Stimulated activated CD8-positive, alpha-beta memory T cell treated with anti-CD3 and anti-CD28 coated beads, Interleukin-15, amount 100 ng/mL, for 48 hours (primary cell): ENCODE measurements at places on chromosomes 4 and X.

DNA sequence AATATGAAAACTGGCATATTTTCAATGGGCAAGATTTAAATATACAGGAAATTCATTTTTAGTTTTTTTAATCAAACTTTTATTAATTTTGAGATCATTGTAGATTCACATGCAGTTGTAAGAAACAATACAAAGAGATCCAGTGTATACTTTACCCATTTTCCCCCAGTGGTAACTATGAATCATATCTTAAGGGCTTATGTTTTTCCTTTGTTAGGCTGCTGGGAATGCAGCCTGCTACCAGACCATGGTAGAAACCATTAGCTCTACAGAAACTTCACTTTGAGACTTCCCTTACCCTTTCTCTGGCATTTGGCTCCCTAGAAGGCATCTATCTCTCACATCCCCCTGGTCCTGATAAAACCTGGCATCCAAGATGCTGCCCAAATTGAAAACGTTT is 147.6 kb upstream of the EOLA2 start:
- DNase-seq: no peak

- DNase-seq: no peak
These were observed 3.4 kb upstream of the PCDH7 start for GRCh38 chr4:30716681-30717207.

DNA sequence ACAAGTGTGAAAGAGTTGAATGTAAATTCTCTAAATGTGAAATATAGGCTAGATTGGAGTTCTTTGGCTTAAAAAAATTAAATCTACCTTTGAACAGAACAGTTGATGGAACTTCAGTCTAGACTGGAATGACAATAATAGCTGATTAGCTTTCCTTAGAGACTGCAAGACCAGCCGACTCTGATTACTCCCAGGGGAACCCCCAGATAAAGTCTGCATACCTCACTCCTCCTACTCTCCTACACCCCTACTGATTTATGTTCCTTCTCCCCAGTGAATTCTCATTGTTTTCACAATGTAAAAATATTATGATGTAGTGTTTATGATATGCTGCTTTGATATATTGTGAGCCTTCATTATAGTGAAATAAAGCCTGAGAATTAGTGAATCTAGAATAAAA is 241.3 kb downstream of the CFAP299 start:
- DNase-seq: no peak

DNA sequence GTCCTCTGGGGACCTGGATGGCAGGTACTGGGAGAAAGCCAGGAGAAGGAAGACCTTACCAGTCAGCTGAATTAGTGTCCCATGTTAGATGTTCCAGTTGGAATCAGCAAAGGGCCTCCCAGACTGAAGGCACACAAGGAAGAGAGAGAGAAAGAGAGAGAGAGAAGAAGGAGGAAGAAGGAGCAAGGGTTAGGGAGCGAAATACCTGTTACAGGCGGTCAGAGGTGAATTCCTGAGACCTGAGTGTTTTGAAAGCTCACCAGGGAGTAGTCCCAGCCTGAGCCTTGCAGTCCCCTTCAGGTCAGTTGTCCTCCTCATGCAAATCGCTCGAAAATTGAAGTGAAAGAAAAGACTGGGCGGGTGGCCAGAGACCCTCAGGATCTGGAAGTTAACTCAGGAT is 60.3 kb downstream of the USP11 start:
- no peak for DNase-seq

DNA sequence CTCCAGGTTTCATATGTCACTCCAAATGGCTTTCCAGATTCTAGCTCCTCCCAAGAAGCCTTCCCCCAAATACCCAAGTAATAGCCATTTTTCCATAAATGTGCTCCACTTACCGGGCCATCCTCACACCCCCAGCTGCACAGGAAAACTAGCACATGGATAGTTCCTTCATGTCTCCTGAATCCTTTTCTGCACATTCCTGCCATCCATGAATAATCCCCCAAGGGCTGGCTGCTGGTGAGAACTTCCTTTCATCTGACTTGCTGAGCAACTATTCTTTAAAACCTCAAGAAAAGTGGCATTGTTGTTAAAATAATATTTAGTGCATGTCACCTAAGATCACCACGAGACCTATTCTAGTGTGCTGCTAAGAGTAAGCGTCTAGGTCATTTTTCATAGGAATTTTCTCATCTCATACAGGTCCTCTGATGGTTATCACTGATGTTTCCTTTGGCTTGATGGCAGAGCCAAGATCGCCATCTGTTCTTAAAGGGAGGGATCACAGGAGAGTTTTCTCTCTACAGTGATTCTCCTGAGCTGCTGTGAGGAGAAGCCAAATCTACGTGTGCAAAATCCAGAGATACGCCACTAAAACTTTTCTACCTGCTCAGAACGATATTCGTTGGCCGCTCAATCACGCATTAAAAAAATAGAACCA is 71.3 kb downstream of the MAP3K15 start:
- no peak for DNase-seq

- no peak for DNase-seq
These were observed 44.7 kb downstream of the GPRASP3 start for GRCh38 chrX:102765217-102765616.

GRCh38 chrX:153781428-153782047 is 697 bp downstream of the SRPK3 start:
- DNase-seq: no peak

DNA sequence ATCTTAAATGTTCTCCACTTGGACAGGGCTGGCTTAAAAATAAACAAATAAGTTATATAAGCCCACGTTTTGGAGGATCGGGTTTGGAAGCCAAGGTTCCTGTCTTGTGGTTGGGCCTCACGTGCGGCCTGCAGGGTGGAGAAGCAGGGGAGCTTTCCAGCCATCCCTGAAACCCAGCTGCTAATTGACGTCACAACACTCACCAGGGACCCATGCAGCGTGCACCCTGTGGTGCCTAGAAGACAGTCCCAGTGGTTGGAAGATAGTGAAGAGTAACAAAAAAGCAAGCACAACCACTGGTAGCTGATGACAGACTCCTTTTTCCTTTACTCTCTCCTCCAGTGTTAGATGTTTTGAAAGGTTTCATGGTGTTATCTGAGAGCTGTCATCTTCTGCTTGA is 142.0 kb upstream of the RBPJ start:
- DNase-seq: no peak

- DNase-seq: no peak
These were observed 234.4 kb upstream of the GPC4 start for GRCh38 chrX:133649651-133650050.

- DNase-seq: no peak
These were observed 98.3 kb upstream of the MAML3 start for GRCh38 chr4:140252141-140252741.

DNA sequence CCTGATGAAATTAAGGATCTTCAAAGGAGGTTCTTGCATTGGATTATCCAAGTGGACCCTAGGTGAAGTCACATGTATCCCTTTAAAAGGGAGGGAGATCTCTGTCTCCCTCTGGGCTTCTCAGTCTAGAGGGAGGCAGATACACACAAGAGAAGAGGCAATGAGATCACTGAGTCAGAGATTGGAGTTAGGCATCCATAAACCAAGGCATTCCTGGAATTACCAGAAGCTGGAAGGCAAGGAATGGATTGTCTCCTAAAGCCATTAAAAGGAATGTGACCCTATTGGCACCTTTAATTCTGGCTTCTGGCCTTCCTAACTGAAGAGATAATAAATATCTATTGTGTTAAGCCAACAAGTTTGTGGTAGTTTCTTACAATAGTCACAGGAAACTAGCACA is 383.2 kb downstream of the PACRGL start:
- no peak for DNase-seq

DNA sequence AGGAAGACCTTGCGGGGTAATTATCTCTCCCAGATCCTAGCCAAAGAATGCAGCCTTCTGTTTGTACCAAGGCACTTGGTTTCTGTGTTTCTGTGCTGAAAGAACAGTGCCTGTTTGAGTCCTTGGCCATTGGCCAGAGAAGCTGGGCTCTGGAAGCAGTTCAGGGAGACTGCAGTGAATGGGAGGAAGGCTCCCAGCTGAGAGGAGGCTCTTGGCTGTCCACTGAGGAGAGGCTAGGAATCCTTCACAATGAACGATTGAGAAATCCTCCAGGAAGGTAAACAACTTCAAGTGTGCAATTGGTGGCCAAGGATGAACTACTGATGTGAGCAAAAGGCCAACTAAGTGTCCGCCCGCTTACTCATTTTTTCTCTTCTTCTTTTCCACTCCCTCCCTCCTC is 61.3 kb downstream of the HS3ST1 start:
- no peak for DNase-seq

DNA sequence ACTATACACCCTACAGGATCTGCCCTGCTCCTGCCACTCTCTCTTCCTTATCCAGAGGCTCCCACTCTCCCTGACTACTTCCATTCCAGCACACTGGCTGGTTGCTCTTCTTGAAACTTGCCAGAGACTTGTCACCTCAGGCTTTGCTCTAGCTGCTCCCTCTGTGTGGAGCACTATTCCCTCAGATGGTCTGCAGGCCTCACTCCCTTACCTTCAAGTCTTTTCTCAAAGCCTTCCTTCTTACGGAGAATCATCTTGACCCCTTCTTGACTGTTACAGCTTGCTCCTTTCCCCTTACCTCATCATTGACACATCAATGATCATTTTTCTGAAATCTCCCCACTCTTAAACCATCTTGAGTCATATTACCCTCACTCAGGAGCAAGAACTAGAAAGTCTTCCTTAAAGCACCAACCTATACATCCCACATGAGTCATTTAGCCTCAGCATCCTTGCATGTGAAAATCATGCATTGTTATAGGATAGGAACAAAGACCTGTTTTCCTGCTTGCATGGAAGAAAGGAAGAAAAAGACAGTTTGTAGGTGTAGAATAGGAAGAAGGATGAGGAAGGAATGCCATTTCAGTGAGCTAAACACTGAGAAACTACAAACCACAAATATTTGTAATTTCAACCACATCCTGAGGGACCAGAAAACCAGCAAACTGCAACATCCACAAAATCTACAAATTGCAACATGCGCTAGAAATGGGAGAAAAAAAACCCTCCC is 55.7 kb downstream of the ANTXR2 start:
- no peak for DNase-seq

DNA sequence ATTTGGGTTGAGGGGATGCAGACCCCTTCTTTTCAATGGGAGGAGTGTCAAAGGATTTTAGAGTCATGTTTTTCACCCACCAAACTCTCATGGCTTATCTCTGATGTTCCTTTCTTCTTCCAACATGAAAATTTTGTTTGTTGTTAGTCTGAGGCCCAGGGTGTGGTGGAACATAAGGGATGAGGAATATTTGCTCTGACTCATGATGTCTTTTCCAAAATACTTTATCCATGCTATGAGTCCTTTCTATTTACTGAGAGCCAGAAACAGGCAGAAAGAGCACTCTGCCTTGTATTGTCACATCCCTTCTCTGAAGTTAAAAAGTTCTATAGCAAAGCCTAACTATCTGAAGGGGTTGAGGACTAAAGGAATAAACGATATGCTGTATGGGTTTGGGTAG is 61.6 kb upstream of the GYPA start:
- DNase-seq: no peak

DNA sequence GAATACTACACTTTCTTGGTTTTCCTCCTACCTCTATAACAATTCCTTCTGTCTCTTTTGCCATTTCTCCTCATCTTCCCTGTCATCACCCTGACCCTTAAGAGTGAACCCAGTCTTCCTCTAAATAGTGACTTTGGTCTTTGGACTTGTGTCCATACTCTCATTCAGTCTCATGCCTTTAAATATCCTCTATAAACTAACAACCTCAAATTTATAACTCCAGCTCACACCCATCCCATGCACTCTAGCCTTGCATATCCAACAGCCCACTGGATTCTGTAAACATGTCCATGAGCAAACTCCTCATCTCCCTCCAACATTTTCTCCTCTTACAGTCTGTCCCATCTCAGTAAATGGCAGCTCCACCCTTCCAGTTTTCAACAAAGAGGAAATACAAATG is 15.0 kb downstream of the BCLAF3 start:
- no peak for DNase-seq

GRCh38 chrX:40154853-40155588 is 57.3 kb upstream of the BCOR start:
- DNase-seq: no peak

GRCh38 chrX:25295466-25295865 is 279.7 kb upstream of the ARX start:
- no peak for DNase-seq

GRCh38 chr4:53367721-53368120 is 1.9 kb upstream of the SCFD2 start:
- DNase-seq: no peak

DNA sequence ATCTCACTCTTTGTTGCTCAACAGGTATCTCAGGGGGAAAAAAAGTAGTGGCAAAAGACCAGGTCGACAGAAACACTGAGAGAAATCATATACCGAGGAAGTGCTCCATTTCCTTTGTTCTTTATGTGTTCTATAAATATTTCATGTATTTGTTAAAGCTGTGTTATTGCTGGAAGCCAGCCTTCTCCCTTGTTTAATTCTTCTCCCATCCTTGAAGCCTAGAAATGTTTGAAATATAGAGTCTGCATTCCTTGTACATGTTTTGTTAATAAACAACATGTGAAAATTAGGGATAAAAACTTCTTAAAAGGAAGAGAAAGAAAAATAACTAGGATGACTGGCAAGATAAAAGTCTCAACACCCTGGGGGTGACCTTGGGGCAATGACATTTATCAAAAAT is 186.2 kb downstream of the ANKRD50 start:
- DNase-seq: no peak

DNA sequence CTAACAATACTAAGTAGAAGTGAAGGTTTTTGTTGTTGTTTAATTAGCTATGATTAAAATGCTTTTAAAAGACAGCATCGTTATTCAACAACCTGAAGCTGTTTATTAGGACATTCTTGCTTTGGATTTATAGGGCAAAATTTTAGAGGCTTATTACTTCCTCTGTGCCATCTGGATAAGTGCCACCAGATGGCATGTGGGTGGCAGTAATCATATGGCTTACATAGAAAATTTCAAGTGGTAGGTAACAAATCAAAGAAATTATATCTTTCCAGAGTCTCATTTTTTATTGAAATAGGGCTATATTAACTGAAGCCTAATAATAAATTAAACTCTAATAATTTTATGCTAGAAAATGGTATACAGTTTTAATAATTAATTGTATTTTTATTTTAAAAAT is 83.3 kb upstream of the HTR2C start:
- DNase-seq: no peak

DNA sequence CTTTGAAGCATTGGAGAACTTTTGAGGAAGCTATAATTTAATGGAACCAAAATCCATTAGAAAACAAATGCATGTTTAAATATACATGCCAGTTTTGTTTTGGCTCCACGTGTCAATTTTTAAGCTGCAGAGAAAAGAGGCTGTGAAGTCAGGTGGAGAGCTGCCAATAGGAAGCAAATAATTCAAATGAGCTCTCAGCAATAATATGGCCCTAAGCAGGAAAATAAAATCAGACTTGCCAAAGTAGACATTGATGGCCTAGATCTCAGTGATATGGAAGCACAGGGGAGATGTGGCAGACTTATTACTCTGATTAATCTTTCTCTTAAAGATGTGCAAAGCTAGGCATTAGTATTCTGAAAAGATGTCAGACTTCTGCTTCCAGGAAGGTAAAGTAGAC is 769.8 kb upstream of the NDST4 start:
- no peak for DNase-seq
